ENCODE measurements at places on chromosomes 5 and 9.
A peak's percentile ranks its signal among the peaks of the same experiment; 100 is the strongest.

- no peak for DNase-seq
These were observed 119.1 kb upstream of the RASEF start for GRCh38 chr9:83182071-83182470.

GRCh38 chr5:78985725-78986223, 664 bp upstream of the ARSB start:
- DNase-seq: no peak

DNA sequence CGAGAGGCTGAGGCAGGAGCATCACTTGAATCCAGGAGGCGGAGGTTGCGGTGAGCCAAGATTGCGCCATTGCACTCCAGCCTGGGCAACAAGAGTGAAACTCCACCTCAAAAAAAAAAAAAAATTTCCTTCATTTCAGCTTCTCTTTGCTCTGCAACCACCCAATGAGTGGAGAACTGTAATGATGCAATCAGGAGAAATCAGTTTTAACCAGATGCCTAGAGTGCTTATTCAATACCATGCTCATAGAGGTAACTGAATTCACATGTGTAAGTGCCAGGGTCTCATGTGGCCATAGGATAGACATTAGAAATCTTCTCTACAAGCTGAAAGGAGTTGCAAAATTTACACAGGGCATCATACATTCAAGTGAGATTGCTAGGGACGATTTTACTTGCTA, 70.6 kb downstream of the HMHB1 start:
- DNase-seq: no peak

DNA sequence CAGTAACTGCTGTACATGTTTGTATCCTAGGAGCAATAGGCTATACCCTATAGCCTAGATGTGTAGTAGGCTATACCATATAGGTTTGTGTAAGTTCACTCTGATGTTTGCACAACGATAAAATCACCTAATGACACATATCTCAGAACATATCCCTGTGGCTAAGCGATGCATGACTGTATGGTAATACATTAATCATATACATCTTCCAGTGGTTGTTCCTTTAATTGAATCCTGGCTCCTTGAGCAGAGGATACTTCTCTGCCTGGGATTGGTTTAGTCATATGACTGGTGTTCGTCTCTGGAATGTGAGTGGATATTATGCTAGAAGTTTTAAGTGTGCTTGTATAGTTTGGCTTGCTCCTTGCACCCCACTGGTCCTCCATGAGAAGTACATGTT, 425.8 kb downstream of the MAN2A1 start:
- DNase-seq: no peak

- DNase-seq: no peak
These were observed 169.3 kb upstream of the FSTL4 start for GRCh38 chr5:133781436-133782225.

DNA sequence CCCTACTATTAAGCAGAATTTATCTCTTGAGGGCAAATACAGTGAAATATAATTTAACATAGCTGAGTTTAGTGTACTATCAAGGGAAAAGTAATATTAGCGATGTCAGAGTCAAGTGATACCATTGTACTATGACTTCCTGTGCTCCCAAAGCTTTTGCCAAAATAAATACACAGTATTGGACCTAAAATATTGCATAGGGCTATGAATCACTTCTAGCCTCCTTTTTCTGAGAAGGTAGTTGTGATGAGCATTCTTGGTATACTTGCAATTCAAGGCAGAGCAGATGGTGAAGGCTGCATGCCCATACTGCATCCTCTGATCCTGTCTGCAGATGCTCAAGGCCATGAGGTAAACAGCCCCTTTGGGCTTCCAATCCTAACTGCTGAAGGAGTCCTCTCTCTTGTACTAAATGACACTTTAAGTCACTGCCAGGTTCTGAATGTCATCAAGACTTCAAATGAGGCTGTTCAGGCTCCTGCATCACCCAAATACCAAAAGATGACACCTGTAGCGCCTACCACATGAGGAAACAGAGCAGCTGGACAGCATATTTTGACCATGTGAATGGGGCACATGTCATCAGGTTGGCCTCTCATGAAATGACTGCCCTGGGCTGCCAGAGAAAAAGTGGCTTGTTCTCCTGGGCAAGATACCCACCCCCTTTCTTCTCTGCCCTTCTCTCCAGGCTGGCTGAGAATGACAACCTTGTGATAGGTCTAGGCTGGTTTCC, 29.7 kb upstream of the PPP2CA start:
- no peak for DNase-seq

GRCh38 chr5:149175346-149176105, 34.2 kb downstream of the ABLIM3 start:
- DNase-seq: no peak

DNA sequence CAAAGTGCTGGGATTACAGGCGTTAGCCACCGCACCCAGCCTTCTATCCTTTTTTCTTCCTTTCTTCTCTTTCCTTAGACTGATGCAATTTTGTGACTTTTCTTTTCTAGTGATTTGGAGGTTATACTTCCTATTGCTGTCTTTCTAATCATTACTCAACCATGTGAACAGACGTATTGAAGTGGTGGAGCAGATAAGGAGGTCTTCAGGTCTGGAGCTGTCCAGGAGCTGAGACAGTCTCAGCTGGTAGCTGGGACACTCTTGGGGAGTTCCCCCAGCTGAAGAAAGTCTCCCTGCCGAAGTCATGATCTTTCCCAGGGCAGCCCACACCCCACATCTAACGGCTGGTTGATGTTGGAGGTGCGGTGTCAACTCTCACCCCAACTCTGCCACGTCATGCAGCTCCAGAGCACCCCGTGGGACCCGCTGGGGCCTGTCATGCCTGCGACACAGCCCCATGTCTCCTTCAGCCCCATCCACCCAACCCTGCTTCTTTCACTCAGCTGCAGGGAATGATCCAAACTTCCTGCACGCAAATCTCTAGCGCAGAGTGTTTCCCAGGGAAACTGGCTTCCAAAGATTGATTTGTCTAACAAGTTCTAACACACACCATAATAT, 41.1 kb downstream of the NSUN2 start:
- DNase-seq: no peak

GRCh38 chr5:95821110-95822021, 1.2 kb downstream of the GLRX start:
- no peak for DNase-seq

- no peak for DNase-seq
These were observed 141.5 kb downstream of the FSTL4 start for GRCh38 chr5:133470841-133471240.

DNA sequence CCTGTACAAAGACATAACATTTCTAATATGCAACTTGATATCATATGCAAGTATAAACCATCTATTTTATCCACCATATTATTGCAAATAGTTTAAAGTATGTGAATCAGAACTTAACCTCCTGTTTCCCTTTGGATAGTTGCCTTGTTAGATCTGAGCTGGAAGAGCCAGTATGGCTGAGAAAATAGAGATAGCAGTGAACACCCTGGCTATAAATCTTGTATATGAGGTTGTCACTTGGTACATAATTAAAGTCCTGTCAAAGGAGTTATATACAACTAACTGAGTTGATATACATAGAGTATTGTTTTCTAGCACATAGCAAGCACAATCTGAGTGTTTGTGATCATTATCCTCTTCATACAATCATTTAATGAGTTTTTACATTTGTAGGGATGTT, 272.3 kb downstream of the NTRK2 start:
- no peak for DNase-seq

DNA sequence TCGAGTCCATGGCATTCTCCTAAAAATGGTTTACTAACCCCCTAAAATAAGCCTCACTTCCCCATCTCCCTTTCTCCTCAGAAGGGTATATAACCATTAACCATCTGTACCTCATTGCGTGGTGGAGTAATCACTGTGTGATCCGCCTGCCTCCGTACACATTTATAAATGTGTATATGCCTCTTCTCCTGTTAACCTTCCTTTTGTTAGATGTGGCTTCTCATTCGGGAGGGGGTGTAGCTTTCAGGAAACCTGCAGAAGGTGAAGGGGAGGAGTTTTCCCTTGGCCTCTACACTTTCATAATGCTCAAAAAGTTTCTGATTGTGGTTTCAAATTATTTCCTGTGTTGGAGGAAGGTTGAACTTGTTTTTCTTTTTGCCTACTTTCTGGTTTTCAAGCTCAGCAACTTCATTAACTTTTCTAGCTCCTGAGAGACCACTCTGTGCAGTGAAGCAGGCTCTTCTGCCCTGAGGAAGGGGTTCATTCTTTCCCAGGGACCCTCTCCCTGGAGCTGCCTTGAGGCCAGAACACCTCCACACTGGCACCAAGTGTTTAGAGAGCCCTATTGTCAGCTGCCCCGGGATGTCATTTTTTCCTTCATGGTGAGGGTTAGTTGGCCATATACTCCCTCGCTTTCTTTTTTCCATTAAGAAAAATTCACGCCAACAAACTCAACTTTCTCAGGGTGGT, 46.9 kb downstream of the RASGRF2 start:
- DNase-seq: no peak

- DNase-seq: no peak
These were observed 31.1 kb downstream of the MEGF9 start for GRCh38 chr9:120683150-120683549.

- no peak for DNase-seq
These were observed 78.9 kb downstream of the SMARCA2 start for GRCh38 chr9:2093920-2094597.

DNA sequence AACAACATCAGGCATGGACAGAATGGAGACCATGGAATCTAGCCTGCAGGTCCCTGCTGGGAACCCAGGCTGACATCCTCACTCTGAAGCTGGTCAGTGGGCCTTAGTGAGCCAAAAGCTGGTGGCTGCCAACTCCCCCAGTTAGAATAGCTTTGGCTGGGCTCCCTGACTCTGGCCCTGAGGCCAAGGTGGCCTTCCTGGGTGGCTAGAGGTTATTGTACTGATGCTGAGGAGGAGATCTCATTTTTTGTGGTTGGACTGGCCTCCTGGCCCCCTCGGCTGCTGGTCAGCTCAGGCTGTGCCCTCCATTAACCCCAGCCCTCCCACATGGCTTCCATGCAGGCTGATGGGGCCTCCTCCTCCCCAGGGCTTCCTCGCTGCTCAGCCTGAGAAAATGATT, 101.2 kb upstream of the PANK3 start:
- no peak for DNase-seq

GRCh38 chr9:708182-708550, 133.3 kb upstream of the DMRT1 start:
- no peak for DNase-seq

- no peak for DNase-seq
These were observed 220.9 kb downstream of the TRIM32 start for GRCh38 chr9:116907989-116908388.

- no peak for DNase-seq
These were observed 214.5 kb downstream of the ATP10B start for GRCh38 chr5:160637357-160638090.

- peak; percentile 1 for DNase-seq
These were observed 59.7 kb upstream of the TRPC7 start for GRCh38 chr5:136424835-136425584.

DNA sequence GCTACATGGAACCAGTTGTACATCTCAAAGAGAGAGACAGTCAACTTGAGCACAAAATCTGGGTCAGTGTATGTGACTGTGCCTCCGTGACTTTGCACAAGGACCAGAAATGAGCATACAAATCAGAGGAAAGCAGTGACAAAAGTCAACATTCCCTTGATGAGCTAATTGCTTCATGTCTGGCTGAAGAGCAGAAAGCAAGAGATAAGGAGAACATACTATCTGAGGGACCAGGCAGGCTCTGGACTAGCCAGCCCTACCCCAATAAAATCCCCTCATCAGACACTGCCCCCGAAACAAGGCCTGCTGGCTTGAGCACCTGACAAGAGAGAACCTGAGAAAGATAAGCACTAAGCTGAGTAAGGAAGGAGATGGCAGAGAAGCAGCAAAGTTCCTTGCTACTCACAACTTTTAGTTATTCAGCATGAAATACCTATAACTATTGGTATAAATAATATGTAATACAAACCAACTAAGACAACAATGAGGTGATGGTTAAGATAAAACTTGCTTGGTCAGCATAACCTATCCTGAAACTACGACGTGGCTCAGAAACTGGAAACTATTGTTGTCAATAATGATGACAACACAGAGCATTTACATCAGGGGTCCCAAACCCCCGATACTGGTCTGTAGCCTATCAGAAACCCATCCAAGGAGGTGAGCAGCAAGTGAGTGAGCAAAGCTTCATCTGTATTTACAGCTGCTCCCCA, 9.5 kb downstream of the SIL1 start:
- DNase-seq: no peak

GRCh38 chr5:14133394-14133793, 9.7 kb upstream of the TRIO start:
- no peak for DNase-seq

DNA sequence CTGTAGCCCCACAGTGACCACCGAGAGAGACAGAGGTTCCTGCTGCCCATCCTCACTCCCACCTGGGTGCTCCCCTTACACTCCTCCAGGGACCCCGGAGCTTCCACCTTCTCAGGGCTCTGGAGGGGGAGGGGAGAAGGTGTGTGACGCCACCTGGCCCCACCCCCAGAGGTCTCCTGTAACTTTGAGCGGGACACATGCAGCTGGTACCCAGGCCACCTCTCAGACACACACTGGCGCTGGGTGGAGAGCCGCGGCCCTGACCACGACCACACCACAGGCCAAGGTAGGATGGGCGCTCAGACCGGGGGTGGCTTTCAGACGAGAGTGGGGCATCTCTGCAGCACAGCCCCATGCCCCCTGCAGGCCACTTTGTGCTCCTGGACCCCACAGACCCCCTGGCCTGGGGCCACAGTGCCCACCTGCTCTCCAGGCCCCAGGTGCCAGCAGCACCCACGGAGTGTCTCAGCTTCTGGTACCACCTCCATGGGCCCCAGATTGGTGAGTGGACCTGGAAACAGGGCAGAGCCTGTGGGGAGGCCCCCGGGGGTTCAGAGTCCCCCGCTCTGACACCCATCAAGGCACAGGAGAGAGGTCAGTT, 4.5 kb downstream of the MAMDC4 start:
- no peak for DNase-seq

GRCh38 chr9:125513668-125514413, 193.2 kb downstream of the MAPKAP1 start:
- no peak for DNase-seq

DNA sequence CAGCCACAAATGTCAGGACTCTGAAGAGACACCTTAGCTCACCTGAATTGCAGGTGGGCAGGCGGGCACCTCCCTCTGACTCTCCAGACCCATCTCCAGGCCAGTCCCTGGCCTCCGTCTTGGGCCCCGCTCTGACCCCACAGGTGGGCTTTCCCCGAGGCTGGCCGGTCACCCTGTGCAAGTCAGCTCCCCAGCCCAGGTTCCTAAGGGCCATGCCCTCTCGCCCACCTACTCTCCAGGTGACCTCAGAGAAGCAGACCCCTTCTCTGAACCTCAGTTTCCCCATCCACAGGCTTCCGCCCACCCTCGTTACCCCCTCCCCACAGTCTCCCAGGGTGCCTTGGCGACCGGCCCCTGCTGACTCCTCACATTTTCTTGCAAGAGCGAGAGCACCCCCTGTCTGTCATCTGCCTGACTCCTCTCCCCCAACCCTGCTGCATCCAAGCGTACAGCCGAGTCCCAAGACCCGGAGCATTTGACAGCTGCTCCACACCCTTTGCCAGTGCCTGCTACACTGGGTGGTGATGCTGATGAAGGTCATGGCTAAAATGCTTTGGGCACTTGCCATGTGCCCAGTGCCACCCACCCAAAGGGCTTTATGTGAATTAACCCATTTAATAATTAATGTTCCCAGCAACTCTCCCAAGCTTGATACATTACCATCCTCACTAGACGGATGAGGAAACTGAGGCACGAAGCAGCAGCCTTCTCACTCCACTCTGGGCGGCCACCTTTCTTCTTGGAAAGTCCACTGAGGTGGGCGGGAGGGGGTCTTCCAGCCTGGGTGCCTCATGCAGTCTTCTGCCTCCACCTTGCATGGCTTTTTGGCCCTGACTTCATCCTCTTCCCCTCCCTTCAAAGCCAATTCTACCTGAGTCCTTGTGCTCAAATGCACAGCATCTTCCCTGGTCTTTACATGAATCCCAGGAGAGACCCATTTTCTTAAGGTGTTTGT, 51.1 kb upstream of the ORM1 start:
- DNase-seq: no peak

Data from KG1 (cell line).